ENCODE measurements at places on chromosomes 6 and 20. TPM values are rescaled to one million over a fixed set of nuclear protein-coding genes. Genes with fewer than 3 reads are reported as not detected.

GRCh38 chr6:44454198-44454597 is 66.7 kb downstream of the CDC5L start:
- peaks cover 3% of the 10 kb centered on the region for H3K4me1 ChIP-seq
- no peak overlapping the region for H3K4me3 ChIP-seq
- DNase-seq: no peak
- no peaks in the 10 kb centered on the region for H3K27me3 ChIP-seq

Gene TMEM170B
- 2.2 TPM for total RNA-seq

Gene RALGAPB
- total RNA-seq: 45.5 TPM

GRCh38 chr6:70028246-70028645 is 161.9 kb downstream of the COL19A1 start:
- H3K4me3 ChIP-seq: no peak overlapping the region
- no peak overlapping the region for H3K27ac ChIP-seq
- DNase-seq: no peak
- H3K4me1 ChIP-seq: no peaks in the 10 kb centered on the region

DNA sequence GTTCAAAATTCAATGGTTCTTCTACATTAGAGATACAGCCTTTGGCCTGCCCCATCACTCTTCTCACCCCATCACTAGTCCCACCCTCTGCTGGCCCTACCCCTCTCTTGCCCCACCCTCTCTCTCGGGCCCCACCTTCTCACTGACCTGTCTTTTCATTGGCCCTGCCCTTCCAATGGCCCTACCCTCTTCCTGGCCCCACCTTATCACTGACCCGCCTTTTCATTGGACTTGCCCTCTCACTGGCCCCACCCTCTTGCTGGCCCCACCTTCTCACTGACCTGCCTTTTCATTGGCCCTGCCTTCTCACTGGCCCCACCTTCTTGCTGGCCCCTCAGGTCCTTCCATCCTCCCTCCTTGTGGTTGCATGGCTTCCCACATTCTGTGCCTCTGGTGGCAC is 107.2 kb upstream of the PLEKHG1 start:
- no peaks in the 10 kb centered on the region for H3K4me1 ChIP-seq
- H3K4me3 ChIP-seq: no peak overlapping the region
- no peaks in the 10 kb centered on the region for H3K36me3 ChIP-seq
- H3K27me3 ChIP-seq: no peaks in the 10 kb centered on the region
- peak; percentile 64 for DNase-seq
- H3K27ac ChIP-seq: no peak overlapping the region

- no peaks in the 10 kb centered on the region for H3K27me3 ChIP-seq
- no peak overlapping the region for H3K27ac ChIP-seq
- DNase-seq: no peak
- no peaks in the 10 kb centered on the region for H3K4me1 ChIP-seq
- no peaks in the 10 kb centered on the region for H3K36me3 ChIP-seq
Observed at GRCh38 chr6:108469316-108469715, 91.4 kb upstream of the FOXO3 start.

Gene GTF2H4
- total RNA-seq: 67.9 TPM
